ENCODE measurements at places on chromosomes 4 and X. TPM values are rescaled to one million over a fixed set of nuclear protein-coding genes. Genes with fewer than 3 reads are reported as not detected.

GRCh38 chr4:186227221-186227620 is at the start of gene KLKB1:
Gene KLKB1 (plus strand): TSS chr4:186227507. CDS start chr4:186228196, 689 bp downstream.
- no peak within 1 kb of the TSS for H3K27ac ChIP-seq
- H3K4me1 ChIP-seq, result no peaks in the 10 kb centered on the region
- no peaks in the 10 kb centered on the region for H3K27me3 ChIP-seq
- DNase-seq, result no peak

Gene USP11
- 21.3 TPM for total RNA-seq

- H3K4me1 ChIP-seq, result no peaks in the 10 kb centered on the region
- no peak overlapping the region for H3K27ac ChIP-seq
- H3K27me3 ChIP-seq, result no peaks in the 10 kb centered on the region
- DNase-seq, result no peak
- H3K4me3 ChIP-seq, result no peak overlapping the region
These were observed 3.7 kb upstream of the SH3TC1 start for GRCh38 chr4:8195431-8195830.

GRCh38 chr4:104915864-104916263 is 230.8 kb upstream of the TET2 start:
- H3K27ac ChIP-seq, result no peak overlapping the region
- no peak for DNase-seq
- no peaks in the 10 kb centered on the region for H3K36me3 ChIP-seq
- no peaks in the 10 kb centered on the region for H3K4me1 ChIP-seq
- H3K4me3 ChIP-seq, result no peak overlapping the region

GRCh38 chr4:159503236-159504008 is 400.5 kb downstream of the RAPGEF2 start:
- no peaks in the 10 kb centered on the region for H3K4me1 ChIP-seq
- no peak overlapping the region for H3K4me3 ChIP-seq
- H3K27me3 ChIP-seq, result peaks cover 8% of the 10 kb centered on the region
- H3K27ac ChIP-seq, result no peak overlapping the region
- no peaks in the 10 kb centered on the region for H3K36me3 ChIP-seq
- DNase-seq, result no peak

- no peak for DNase-seq
- H3K4me3 ChIP-seq, result no peak overlapping the region
- no peaks in the 10 kb centered on the region for H3K4me1 ChIP-seq
- H3K36me3 ChIP-seq, result no peaks in the 10 kb centered on the region
These were observed 134.0 kb upstream of the ZIC3 start for GRCh38 chrX:137431693-137432488.

All from breast epithelium (tissue), 4 donors.